ENCODE measurements at places on chromosomes 1 and 21.

- peak; percentile 63 for DNase-seq
These were observed 62.9 kb downstream of the MDM4 start for GRCh38 chr1:204578867-204579664.

DNA sequence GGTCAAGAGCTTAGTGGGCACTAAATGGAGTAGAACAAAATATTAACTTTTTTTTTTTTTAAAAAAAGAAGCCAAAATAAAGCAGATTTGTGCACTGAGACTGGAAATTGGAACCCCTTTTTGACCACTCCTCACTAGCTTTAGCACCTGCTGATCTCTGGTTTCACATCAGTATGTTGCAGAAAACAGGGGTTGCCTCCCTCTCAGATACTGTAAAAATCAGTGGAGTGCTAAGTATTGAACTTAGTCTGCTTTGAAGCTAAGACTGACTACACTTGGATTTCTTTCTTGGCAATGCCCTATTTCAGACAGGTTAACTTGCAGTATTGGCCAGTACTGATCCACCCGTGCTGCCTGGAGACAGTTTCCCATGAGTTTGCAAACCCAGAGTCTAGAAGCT lies 2.7 kb upstream of the KIAA0040 start:
- DNase-seq, result no peak

DNA sequence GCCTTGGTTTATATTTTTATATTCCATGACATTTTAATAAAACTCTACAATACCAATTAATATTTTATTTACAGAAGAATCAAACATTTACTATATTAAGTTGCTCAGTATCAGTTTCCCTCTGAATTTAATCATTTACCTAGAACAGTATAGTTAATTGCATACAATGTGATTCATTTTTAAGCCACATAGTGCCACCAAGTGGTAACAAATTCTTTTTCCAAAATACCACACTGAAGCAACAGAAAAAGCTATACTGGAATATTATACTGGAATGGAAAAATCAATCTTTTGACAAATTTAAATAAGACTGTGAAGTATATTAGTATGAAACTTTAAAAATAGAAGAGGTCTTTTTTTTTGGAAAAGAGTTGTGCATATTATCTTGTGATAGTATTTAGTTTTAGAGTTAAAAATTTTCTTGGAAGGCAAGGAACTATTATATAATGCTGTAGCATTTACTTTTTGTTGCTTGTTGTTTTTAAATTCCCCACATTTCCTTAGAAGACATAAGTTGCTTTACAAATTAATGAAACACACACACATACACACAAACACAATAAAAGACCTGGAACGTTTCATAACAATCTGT lies 57.3 kb downstream of the ZNF644 start:
- no peak for DNase-seq

- DNase-seq, result no peak
These were observed 22.4 kb downstream of the VTCN1 start for GRCh38 chr1:117188170-117188815.

- DNase-seq, result no peak
These were observed 76.2 kb downstream of the TPR start for GRCh38 chr1:186298851-186299250.

All from activated CD4-positive, alpha-beta T cell treated with anti-CD3 and anti-CD28 coated beads for 48 hours (primary cell).